ENCODE measurements at places on chromosomes 11 and 22.

- DNase-seq: no peak
Measured at GRCh38 chr11:5726351-5726750, 9.9 kb upstream of the OR56B1 start.

- DNase-seq: no peak
Measured at GRCh38 chr11:3709977-3710376, 38.8 kb upstream of the CHRNA10 start.

GRCh38 chr22:44524806-44525205 lies 26.8 kb upstream of the RTL6 start:
- no peak for DNase-seq

GRCh38 chr11:93248602-93249001 lies 50.8 kb upstream of the SLC36A4 start:
- DNase-seq: no peak

GRCh38 chr11:67211656-67212436 lies 54.4 kb upstream of the GRK2 start:
- DNase-seq: no peak

DNA sequence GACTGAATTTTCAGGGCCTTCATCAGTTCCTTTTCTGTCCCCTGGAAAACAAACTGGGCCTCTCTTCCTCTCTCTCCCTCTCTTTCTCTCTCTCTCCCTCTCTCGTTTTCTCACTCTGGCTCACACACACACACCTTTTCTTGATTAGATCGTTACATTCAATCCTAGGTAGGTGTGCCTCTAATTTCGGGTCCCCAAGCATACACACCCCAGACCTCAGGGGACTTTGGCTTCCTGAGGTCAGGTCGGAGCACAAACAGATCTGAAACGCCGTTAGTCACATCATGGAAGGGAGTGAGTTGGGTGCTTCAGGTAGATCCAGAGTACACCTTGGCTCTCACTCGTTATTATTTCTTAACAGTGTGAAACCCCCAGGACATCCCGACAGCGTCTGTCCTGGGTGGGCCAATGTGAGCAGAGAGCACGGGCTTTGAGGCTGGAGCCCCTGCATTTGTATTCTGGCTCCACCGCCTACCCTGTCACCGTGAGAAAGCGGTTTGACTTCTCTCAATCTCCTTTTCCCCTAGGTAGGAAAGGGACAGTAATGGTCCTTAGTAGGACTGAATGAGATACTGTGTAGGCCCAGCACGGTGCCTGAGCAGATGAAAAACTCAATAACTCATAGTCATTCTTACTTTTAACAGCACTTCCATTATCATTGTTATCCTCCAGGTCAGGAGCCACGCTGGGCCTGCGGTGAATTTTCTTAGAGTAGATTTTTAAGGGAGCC lies 37.3 kb upstream of the POU2AF1 start:
- no peak for DNase-seq

DNA sequence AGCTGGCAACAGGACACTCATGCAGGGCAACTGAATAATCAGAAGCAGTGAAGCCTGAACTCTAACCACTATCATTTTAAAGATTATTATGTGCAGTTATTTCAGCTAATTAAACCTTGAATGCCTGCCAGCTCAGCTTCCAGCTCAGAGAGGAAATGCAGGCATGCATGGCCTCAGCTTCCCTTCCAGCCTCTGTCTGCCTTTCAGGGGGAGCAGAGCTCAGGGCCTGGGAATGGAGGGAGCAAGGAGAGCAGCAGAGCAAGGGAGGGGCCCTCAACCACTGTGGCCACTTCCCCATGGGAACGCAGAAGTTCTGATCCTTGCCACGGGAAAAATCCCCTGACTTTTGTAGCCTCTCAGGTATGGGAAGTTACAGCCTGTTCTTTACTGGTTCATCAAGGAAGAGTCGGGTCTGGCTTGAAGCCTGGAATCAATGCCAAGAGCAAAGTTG lies 32.5 kb upstream of the APLNR start:
- no peak for DNase-seq

GRCh38 chr11:79019975-79020374 lies 420.9 kb downstream of the TENM4 start:
- no peak for DNase-seq

DNA sequence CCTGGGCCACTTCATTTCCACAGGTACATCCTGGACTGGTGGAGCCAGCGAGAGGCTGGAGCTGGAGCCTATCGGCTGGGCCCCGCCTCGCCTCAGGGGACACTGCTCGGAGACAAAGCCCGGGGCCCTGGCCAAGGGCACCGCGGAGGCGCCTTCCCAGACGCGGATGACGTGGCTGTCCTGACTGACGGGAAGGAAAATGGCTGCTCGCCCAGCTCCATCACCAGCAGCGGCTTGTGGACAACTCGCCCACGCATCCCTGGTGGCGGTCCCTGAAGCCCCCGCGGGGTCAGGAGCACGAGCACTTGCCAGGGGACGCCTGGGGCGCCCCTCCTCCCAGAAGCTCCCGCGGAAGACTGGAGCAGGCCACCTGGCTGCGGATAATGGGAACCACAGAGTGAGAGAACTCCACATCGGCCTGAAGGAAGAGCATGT lies 49.6 kb downstream of the CECR2 start:
- no peak for DNase-seq

- no peak for DNase-seq
Measured at GRCh38 chr11:130063451-130063850, 6.2 kb upstream of the APLP2 start.

- DNase-seq: no peak
Measured at GRCh38 chr11:118892514-118892913, 8.8 kb downstream of the CXCR5 start.

DNA sequence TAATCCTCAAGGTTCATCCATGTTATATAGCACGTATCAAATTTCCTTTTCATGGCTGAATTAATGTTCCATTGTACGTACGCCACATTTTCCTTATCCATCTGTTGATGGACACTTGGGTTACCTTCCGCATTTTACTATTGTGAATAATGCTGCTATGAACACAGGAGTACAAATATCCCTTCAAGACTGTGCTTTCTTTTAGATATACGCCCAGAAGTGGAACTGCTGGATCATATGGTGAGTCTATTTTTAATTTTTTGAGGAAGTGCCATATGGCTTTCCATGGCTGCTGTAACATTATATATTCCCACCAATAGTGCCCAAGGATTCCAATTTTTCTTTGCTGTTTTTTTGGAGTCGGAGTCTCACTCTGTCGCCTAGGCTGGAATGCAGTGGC lies 6.0 kb downstream of the MRPL40 start:
- no peak for DNase-seq

DNA sequence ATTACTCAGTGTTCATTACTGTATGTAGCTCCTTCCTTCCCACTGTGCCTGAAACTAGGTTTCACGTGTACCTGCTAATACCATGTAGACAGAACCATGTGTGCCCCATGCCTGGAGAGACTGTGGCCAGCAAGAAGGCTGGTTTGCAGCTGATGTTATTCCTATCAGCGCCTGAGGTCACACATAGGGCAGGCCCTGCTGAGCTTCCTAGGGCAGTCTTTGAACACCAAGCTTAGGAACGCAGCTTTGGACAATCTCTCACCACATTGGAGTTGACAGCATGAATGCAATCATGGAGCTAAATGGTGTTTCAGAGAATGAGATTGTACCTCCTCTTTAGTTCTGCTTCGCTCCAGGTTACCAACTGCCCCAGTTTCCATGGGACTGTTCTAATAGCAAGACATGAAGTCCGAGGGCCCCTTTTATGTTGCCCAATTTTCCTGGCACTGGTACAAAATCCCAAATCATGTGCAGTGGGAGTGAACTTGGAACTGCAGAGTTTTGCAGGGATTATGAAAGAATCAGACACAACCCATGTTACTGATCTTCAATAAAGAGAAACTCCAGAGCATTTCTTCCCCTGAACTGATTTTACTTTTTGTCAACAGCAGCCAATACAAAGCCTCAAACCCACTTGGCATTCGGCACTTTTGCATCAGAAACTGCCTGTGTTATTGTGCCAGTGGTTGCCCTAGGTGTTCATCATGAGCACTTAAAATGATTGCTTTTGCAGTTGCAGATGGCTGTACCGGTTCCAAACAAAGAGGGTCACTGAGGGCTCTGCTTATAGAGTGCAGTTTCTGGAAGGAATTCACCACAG lies 154.2 kb upstream of the TTC12 start:
- no peak for DNase-seq

GRCh38 chr11:62398011-62398994 lies 20.5 kb upstream of the SCGB1A1 start:
- DNase-seq: no peak

GRCh38 chr11:33977676-33978075 lies 73.9 kb upstream of the CAPRIN1 start:
- no peak for DNase-seq

DNA sequence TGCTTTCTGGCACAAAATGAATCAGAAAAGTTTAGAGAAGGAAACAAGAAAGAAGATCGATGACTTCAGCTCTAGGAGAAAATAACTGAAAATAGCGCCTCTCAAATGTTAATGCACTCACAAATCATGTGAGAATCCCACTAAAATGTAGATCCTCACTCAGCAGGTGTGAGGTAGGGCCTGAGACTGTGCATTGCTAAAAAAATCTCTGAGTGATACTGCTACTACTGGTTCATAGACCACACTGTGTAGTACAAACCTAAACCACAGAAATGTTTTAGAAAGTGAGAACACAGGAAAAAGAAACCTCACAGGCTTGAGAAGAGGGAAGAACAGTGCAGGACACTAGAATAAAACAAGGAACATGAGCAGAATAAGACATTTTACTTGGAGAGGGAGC lies 2.0 kb downstream of the OR8D4 start:
- no peak for DNase-seq

GRCh38 chr11:74284466-74284865 lies 27.0 kb downstream of the P4HA3 start:
- DNase-seq: no peak

DNA sequence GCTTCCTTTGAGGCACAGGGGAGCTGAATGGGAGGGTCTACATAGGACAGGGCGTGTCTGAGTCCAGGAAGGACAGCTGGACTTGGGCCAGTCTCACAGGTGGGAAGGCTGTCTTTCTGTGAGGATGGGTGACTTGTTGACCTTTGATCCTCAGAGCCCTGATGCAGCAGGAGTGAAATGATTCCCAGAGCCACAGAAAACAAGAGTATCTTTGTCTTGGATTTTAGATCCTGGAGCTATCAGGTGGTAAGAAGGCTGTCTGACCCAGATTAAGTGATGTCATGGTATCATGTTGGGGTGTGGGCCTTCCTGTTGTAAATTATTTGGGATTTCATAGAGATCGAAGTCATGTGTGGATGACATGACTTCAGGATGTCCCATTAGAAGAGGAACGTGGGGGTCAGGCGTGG lies 15.0 kb downstream of the PTPRJ start:
- DNase-seq: no peak

- DNase-seq: no peak
Measured at GRCh38 chr11:133204158-133204557, 328.1 kb downstream of the OPCML start.

DNA sequence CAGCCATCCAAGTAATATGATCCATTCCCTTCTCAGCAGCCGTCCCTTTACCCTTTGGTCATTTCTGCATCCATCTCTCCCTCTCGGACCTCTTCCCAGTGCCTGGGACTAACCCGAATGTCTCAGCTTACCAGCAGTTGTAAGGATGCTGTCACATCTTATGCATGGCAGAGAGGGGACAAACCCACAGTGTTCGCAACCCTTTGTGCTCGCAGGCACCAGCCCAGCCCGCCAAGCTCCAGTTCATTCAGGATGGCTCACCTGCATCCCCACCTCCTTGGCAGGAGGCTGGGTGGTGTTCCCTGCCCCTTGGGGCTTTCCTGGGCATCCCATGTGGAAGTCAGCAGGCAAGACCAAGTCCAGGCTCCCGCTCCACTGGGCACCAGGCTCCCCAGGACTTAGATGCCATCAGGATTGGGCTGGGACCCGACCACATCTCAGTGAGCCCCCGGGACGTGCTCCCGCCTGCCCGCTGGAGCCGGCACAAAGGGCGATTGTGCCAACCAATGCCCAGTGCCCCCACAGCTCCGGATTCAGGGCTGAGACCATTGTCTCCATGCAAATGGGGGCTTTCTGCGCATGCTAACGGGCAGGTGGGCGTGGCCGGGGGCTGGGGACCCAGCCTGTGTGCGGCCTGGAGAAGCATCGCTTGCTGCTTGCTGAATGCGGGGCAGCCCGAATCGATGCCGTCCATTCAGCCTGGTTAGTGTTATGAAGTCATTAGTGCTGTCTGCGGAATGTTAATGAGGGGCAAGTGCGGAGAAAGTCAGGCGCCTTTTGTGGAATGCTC lies 108.6 kb downstream of the KCNQ1OT1 start:
- DNase-seq: no peak

GRCh38 chr22:49815641-49816091 lies 12.0 kb downstream of the BRD1 start:
- no peak for DNase-seq

- no peak for DNase-seq
Measured at GRCh38 chr11:102026959-102027358, 20.3 kb upstream of the CFAP300 start.

GRCh38 chr11:66674964-66675602 lies 2.6 kb downstream of the RBM4B start:
- no peak for DNase-seq

- no peak for DNase-seq
Measured at GRCh38 chr11:64232182-64232966, 2.0 kb upstream of the VEGFB start.

- no peak for DNase-seq
Measured at GRCh38 chr11:49302360-49302759, 94.0 kb upstream of the FOLH1 start.

GRCh38 chr11:24198481-24198880 lies 298.4 kb upstream of the LUZP2 start:
- no peak for DNase-seq

DNA sequence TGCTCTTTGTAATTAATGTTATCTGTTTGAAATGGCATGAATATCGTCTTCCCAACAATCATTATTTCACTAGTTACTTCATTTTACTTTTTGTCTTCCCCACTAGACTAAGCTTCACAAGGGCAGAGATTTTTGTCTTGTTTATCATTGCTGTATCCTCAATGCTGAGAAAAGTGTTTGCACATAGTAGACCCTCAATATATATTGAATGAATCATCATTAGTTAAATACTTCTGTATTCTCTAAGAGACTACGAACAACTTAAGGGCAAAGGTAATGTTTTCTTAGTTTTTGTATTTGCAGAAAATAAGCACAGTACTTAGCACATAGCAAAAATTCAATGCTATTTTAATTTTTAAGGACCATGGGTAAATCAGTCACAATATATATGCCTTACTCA lies 95.9 kb downstream of the CCDC73 start:
- DNase-seq: no peak

GRCh38 chr11:9150501-9150900 lies 59.1 kb upstream of the SCUBE2 start:
- DNase-seq: no peak

DNA sequence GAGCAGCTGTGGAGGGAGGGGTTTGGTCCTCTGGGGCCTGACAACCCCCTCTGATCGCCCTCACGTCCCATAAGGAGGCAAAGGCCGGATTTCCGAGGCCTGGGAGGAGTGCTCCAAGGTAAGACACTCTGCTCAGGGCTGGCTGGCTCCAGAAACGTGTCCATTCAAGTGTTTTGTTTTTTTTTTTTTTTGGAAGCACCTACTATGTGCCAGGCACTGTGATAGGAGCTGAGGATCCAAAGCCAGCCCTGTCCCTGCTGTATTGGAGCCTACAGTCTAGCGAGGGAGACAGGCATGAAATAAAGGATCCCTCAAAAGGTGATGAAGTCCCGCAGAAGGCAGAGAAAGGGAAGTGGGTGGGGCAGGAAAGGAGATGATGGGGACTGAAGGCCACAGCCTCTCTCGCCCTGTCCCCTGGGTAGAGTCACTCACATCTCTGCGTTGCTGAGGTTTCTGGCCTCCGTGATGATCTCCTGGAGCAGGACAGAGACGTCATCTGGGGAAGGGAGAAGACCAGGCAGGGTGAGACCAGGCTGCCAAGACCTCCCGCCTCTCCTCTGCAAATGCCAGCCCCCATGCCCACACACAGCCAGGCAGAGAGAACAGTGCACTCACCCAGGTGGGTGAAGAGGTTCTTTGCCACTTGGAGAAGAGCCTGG lies 89.2 kb downstream of the PDE2A start:
- no peak for DNase-seq

Measured in iPS DF 19.7 (cell line).